ENCODE measurements at places on chromosomes 11 and 22.

- no peak for DNase-seq
These were observed 4.0 kb downstream of the NF2 start for GRCh38 chr22:29607426-29607825.

GRCh38 chr11:39078465-39078864 lies 2381.0 kb downstream of the LRRC4C start:
- DNase-seq = no peak

GRCh38 chr11:101362643-101363042 lies 221.2 kb downstream of the TRPC6 start:
- DNase-seq = no peak

DNA sequence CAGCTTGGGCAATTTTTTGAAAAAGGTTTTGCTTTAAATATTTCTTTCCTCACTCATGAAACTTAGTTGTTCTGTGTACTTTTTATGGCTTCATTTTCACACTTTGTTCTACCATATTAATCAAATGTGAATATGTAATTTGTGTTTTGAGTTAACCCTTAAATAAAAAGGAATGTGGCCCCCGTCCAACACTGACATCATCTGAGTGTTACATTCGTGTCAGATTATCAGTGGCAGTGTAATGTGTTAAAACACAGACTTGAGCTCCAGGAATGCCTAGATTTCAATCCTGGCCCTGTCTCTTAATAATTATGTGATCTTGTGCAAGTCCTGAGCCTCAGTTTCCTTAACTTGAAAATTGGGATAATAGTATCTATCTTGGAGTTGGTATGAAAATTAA lies 5.6 kb downstream of the RTN3 start:
- DNase-seq = no peak

- DNase-seq = peak; percentile 74
These were observed 9.1 kb downstream of the SELENOO start for GRCh38 chr22:50209893-50210292.

GRCh38 chr11:45106440-45106839 lies 40.0 kb upstream of the PRDM11 start:
- DNase-seq = no peak

DNA sequence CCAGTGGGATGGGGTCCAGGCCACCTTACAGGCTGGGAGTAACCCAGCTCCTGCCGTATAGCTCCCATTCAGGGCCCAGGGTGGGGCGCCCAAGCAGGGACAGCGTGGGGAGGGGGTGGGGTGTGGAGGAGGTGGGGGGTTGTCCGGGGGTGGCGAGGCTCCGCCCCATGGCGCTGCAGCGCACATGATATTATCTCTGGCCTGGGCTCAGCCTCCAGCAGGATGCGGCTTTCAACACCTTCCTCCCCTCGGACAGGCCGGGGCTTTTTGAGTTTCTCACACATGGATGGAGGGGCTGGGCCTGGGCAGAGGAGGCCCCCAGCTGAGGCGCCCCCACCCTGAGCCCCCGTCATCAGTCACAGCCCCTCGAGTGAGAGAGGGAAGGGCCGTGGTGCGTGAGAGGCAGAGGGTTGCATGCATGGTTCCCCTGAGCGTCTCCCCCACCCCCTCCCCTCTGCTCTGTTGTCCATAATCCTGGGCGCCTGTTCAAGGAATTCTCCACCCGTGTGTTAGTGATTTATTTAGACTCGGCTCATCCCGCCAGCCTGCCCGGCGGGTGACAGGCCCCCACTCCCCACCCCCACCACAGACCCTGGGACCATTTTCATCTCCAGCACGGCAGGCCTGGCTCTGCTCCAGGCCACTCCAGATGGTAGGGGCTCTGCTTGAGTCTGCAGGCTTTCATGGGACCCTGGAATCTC lies 44.9 kb downstream of the WNT11 start:
- DNase-seq = no peak

GRCh38 chr11:134541951-134542350 lies 129.9 kb upstream of the B3GAT1 start:
- DNase-seq = no peak

DNA sequence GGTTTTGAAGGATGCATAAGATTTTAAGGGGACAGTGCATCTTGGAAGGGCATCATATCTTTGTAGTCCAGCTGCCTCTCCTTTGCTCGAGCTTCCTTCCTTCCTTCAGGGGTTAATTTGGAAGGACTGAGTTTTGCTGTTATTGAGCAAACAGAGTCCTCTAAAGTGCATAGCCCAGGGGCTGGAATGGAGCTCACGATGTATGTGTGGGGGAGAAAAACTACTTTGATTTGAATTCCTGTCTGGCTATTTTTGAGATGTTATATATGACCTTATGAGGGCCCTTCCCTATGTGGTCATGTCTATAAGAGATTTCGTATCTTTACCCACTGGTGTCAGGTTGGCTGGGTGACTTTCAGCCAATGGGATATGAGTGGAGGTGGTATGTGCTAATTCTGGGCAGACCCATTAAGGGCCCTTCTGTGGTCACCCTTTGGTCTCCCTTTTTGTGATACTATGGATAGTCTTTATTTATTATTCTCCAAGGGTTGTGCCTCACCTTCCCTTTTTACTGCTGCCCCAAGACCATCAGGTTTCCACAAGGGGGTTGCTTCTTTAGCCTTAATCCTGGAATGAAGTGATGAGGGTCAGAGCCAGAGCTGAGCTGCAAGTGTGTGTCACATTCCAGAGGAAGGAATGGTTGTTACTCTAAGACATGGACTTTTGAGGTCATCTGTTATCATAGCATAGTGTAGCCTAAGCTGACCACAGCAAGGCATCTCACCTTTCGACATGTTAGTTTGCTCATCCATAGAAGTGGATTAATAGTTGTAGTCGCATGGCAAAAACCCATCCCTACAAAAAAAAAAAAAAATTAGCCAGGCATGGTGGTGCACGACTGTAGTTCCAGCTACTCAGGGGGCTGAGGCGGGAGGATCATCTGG lies 54.6 kb downstream of the LRRC74B start:
- no peak for DNase-seq

- DNase-seq = no peak
These were observed 186.8 kb downstream of the TMEM135 start for GRCh38 chr11:87224486-87224885.

DNA sequence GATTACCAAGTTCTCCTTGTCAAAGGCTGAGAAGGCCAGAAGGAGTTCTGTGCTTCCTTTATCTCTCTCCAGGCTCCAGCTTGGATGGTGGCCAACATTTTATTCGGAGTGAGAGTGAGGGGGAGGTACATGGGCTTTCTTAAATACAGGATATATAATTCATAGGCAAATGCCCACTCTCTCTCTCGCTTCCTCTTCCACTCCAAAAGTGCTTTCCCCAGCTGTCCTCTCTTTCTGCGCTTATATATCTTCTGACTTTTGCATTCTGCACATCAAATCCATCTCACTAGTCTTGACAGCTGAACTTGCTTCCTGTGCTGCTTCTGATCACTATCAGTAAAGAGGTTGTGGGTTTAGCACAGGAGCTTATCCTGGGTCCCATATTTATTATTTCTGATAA lies 125.4 kb upstream of the ARHGAP20 start:
- no peak for DNase-seq

DNA sequence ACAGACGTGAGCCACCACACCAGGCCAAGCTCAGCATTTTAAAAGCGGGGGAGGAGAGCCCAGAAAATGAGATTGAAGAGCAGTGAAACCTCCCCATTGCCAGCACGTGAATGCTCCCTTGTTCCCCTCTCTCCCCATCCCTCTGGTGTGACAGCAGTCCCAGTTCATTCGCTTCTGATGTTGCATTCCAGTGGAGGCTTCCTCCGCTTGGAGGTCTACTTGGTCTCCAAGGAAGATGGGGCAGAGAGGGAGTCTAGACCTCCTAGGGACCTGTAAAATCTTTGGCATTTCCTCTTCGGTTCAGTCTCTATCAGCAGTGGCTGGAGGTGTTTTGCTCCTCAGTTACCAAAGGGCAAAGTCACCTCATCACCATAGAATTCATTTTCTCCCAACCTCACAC lies 30.2 kb upstream of the EP300 start:
- DNase-seq = no peak

DNA sequence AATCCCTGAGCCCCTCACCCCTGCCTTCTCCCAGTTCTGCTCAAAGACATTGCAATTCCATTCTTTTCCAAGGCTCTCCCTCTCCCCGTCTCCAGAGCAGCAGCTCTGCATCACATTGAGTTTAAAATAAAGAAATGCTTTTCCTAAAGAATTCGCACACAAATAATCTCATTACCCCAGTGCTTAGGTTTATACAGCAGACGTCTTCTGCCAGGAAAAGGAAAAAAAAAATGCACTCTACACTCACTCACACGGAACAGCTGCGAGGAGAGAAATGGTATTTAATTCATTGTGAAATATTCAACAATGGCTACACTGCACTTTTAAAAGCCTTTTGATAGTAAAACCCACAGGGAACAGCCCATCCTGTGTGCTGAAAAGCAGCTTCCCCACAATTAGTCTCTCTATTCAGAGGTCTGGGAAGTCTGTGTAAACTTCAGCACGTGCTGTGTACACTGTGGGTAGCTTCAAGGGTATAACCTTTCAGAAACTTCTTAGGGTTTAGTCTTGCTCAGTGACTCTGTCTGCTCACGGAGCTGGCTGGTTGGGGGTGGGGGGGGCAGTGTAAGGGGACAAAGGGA lies 42.8 kb downstream of the ETS1 start:
- DNase-seq = no peak

GRCh38 chr11:31237819-31238760 lies 131.4 kb downstream of the DCDC1 start:
- peak; percentile 57 for DNase-seq

- DNase-seq = no peak
These were observed 43.2 kb downstream of the LMO1 start for GRCh38 chr11:8220261-8221045.

DNA sequence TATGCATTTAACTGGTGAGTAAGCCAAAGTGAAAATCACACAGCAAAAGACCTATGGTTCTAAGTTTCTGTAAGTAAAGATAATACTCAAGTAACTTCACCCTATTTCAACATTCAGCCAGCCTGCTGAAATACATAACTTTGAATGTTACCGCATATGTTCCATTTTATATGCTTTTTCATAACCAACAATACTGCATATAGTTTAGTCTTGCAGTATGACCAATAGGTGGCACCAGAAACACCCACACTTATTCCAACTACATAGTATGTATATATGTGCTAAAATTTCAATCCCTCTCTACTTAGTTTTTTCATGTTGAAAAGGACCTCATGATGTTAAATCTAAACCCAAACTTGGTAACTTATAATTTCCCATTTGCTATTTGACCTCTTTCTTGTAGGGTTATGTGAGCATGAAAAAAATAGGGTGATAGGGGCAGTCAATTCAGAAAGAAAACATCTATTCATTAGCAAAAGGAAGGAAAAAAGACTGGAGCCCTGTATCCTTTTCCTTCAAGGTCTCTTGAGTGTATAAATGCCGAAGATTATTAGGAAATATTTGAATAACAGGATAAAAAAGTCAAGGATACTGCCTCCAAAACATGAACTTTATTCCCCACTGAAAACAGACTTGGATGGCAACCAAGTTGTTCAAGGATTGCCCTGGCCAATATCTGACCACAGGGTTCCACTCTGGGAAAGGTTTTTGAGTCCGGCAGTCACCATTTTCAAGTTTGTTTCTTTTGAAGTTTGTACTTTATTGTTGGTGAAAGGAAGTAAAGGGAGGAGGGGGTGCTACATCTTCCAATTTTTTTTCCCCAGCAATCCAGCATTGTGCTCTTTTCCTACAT lies 23.8 kb upstream of the FZD4 start:
- peak; percentile 60 for DNase-seq

GRCh38 chr11:5129457-5129877 lies 8.7 kb downstream of the OR52A5 start:
- DNase-seq = no peak

DNA sequence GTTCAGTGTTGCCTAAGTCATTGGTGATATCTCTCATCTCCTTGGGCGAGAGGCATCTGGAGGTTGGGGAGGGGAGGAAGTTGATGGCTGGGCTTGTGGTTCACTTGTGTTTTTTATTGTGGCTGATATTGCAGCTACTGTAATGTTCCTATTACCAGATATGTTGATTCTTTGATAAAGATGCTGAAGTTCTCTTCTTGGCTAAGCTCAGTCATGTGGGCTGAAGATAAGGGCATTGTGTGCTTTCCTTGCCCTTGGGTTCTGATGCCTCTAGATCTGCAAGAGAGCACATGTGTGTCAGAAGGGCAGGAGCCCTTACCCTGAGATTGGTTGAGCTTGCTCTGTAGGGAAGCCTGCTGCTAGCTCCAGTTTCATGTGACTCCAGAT lies 12.0 kb downstream of the STX3 start:
- no peak for DNase-seq

DNA sequence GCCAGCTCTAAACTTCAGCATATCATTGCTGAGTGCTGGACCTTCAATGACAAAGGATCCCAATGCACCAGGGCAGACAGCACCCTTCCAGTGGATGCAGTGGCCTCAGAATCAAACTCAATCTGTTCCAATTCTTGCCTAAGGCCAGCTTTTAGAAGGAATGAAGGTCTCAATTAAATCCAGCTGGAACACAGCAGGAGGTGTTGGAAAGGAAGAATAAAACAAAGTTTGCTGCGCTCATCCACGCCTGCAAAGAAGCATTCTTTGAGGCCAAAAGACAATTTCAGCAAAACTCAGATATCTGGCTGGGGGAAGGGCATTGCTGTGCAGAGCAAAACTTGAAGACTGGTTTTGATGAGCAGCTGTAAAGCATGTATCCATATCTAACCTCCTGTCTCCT lies 120.7 kb downstream of the CCDC81 start:
- DNase-seq = no peak

DNA sequence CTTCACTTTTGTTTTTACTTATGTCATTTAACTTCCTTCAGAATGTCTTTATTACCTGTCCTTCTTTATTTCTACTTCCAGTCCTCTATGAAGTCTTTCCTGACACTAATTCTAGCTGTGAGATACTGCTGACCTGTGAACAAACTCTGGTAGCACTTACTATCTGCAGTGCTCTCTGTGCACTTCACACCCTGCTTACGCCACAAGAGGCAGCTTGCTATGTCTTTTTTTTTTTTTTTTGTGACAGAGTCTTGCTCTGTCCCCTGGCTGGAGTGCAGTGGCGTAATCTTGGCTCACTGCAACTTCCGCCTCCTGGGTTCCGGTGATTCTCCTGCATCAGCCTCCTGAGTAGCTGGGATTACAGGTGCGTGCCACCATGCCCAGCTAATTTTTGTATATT lies 10.7 kb downstream of the STIM1 start:
- no peak for DNase-seq

DNA sequence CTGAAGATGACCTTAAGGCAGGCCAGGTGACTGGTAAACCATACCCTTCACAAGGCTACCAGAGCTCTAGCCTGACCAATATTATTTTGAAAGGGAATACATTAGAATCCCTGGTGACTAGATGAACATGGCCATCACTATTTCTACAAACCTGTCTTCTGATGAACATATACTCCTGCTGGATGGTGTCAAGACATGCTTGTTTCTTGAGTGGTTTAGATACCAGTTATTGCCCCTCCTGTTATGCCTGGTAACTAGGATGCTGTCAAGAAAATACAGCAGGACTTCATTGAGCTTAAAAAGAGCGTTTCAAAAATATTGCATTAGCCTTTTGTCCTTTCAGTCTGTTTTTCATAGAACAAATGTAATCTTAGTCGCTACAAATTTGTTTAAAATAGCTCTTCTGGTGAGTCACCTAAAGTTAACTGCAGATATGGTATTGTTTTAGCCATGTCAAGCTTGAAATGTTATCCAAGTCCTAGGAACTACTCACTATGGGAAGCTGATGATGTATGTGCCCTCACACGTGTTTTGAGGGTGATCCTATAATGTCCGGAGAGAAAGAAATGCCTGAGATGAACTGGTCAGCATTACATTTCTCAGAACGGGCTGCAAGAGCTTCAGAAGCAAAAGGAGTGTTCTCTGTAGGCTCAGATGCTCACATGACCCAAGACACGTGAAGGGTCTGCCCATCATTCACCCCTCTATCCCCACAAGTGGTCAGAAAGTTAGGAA lies 20.6 kb downstream of the ADM start:
- DNase-seq = peak; percentile 42
